Large intestine (tissue), 12 donors: ENCODE measurements at places on chromosomes 6 and 20. TPM values are rescaled to one million over a fixed set of nuclear protein-coding genes. Genes with fewer than 3 reads are reported as not detected.

GRCh38 chr6:7674291-7674690 lies 51.6 kb upstream of the BMP6 start:
- H3K36me3 ChIP-seq: no peaks in the 10 kb centered on the region
- H3K27ac ChIP-seq: no peak overlapping the region
- DNase-seq: no peak
- H3K4me3 ChIP-seq: no peak overlapping the region

DNA sequence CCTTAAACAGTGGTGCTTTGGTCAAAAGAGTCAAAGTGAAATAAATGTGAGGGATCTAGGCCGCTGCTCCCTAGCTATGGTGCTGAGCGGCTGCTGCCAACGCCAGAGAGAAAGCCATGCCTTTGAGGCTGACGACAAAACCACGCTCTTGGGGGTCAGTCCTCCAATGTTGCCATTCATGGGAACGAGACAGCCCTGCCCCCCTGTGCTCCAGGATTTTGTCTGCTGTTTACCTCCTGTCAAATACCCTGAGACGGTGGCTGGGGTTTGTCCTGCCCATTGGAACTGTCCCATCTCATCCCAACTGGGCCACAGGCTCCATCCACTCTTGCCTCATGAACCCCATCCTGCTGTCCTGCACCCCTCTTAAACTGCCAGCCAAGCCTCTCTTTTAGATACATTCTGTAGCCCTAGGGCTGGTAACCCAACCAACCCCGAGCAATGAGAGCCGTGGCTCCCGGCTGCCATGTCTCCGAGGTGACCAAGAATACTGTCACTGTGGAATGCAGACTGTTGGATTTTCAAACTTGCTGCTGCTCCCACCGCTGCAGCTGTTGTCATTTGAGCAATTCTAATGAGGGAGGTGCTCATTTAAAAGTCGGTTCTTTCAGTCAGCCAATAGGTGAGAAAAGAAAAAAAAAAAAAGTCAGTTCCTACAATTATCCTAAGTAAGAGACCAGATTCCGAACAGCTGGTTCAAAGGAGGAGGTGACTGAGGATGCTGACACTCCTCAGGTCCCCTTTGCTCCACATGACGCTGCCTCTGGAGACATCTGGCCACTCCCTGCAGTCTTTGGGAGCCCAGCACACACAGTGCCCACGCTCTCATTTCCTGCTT lies 73.1 kb upstream of the QKI start:
- no peak for DNase-seq
- no peaks in the 10 kb centered on the region for H3K36me3 ChIP-seq
- H3K4me3 ChIP-seq: no peak overlapping the region
- peaks cover 6% of the 10 kb centered on the region for H3K4me1 ChIP-seq
- H3K27me3 ChIP-seq: no peaks in the 10 kb centered on the region
- H3K27ac ChIP-seq: no peak overlapping the region

DNA sequence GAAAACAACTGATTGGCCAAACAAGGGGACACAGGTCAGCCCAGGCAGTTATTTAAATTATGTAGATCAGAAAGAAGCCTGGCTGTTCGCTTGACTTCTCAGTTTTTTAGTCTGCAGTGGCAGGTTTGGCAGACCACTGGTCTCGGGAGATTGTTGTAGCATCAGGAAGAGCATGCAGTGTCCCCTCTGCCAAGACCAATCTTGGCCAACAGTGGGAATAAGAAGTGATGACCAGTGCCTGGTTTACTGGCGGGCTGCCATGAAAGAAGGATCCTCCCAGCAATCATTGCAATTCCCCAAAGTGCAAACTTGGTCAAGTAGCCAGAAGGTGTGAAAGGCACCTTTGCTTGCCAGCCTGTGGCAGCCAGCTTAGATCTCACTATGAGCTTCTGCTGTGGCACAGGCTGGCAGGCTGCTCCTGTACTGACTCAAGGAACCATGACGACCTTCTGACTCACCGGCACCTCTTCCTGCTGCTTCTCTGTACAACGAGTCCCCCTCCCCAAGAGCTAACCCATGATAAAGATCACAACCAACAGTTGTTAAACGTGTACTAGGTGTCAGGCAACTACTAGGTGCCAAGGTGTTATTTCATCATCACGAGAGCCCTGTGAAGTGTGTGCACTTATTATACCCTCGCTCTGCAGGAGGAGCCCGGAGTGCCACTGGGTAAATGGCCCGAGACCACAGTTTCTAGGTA lies 76.8 kb upstream of the DUSP22 start:
- no peak overlapping the region for H3K27ac ChIP-seq
- no peaks in the 10 kb centered on the region for H3K36me3 ChIP-seq
- no peaks in the 10 kb centered on the region for H3K4me1 ChIP-seq
- no peak overlapping the region for H3K4me3 ChIP-seq

DNA sequence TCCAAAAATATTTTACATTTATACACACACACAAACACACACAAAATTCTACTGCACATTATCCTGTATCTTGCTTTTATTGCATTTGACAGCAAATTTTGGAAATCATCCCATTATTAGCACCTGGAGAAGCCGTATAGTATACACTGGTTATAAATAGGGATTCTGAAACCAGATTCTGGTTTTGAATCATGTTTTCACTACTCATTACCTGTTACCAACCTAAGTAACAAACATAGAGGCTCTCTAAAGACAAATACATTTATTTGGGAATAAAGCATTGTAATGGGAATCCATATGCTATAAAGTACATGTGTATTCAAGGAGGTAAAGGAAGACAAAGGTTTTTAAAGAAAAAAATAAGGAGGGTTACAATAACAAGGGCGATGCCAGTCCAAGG lies 106.8 kb downstream of the OR2B2 start:
- no peaks in the 10 kb centered on the region for H3K27me3 ChIP-seq
- H3K4me3 ChIP-seq: no peak overlapping the region
- H3K4me1 ChIP-seq: no peaks in the 10 kb centered on the region
- no peak for DNase-seq
- no peaks in the 10 kb centered on the region for H3K36me3 ChIP-seq

- no peak for DNase-seq
- no peaks in the 10 kb centered on the region for H3K27me3 ChIP-seq
- no peak overlapping the region for H3K27ac ChIP-seq
- H3K36me3 ChIP-seq: no peaks in the 10 kb centered on the region
- no peaks in the 10 kb centered on the region for H3K4me1 ChIP-seq
Observed at GRCh38 chr6:9789201-9789600, 625.7 kb downstream of the TFAP2A start.

DNA sequence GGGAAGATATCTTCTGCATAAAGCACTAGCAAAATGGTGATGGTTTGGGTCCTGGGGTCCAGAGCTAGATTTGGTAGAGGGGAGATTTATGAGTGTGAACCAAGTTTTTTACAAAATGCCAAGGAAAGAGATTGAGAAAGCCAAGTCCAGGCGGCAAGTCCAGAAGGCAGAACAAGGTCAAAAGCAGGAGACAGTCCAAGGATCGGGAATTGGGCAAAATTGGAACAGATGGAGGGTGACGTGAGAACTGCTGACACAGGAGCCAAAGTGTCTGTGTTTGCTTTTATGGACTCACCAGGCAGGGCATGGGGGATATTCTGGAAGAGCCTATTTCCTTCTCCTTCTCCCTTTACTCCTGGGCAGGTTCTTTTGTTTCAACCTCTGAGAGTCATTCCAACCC lies 4.1 kb downstream of the NHLRC1 start:
- DNase-seq: no peak
- peaks cover 22% of the 10 kb centered on the region for H3K4me1 ChIP-seq
- no peak overlapping the region for H3K4me3 ChIP-seq
- H3K36me3 ChIP-seq: no peaks in the 10 kb centered on the region
- no peak overlapping the region for H3K27ac ChIP-seq

The EPPIN gene
- not detected for polyA plus RNA-seq

GRCh38 chr6:152727507-152727906 lies 23.1 kb upstream of the VIP start:
- H3K27me3 ChIP-seq: no peaks in the 10 kb centered on the region
- no peaks in the 10 kb centered on the region for H3K4me1 ChIP-seq
- H3K36me3 ChIP-seq: no peaks in the 10 kb centered on the region
- H3K27ac ChIP-seq: no peak overlapping the region

GRCh38 chr6:48713612-48714011 lies 602.6 kb upstream of the PTCHD4 start:
- H3K36me3 ChIP-seq: no peaks in the 10 kb centered on the region
- H3K27me3 ChIP-seq: no peaks in the 10 kb centered on the region
- H3K27ac ChIP-seq: no peak overlapping the region
- DNase-seq: no peak

The PKHD1 gene
- 0.36 TPM for polyA plus RNA-seq

- no peak for DNase-seq
- H3K27ac ChIP-seq: no peak overlapping the region
- H3K27me3 ChIP-seq: no peaks in the 10 kb centered on the region
- no peaks in the 10 kb centered on the region for H3K4me1 ChIP-seq
- H3K4me3 ChIP-seq: no peak overlapping the region
- H3K36me3 ChIP-seq: no peaks in the 10 kb centered on the region
Observed at GRCh38 chr20:7571101-7571500, 369.2 kb downstream of the HAO1 start.

DNA sequence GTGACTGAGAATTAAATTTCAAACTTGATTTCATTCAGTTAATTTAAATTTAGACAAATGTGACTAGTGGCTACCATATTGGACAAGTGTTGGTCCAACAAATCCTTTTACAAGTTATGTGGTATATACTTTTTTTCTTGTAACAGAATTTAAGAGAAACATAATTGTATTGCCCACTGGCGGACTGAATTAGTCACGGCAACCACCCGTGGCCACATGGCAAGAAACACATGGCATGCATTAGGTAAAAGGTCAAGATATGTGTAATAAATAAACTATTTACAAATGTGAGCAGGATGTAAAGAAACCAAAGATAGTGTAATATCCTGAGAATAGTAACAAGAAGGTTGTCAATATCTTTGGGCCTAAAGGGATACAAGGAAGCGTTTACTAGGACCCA lies 91.2 kb downstream of the LCA5 start:
- no peak overlapping the region for H3K4me3 ChIP-seq
- no peak overlapping the region for H3K27ac ChIP-seq
- H3K4me1 ChIP-seq: peaks cover 2% of the 10 kb centered on the region
- no peak for DNase-seq
- no peaks in the 10 kb centered on the region for H3K36me3 ChIP-seq

GRCh38 chr6:40558102-40558501 lies 29.1 kb downstream of the LRFN2 start:
- no peak for DNase-seq
- H3K27me3 ChIP-seq: peaks cover 11% of the 10 kb centered on the region
- H3K4me1 ChIP-seq: no peaks in the 10 kb centered on the region
- no peaks in the 10 kb centered on the region for H3K36me3 ChIP-seq
- no peak overlapping the region for H3K27ac ChIP-seq
- no peak overlapping the region for H3K4me3 ChIP-seq

The ZC2HC1B gene
- polyA plus RNA-seq: not detected

DNA sequence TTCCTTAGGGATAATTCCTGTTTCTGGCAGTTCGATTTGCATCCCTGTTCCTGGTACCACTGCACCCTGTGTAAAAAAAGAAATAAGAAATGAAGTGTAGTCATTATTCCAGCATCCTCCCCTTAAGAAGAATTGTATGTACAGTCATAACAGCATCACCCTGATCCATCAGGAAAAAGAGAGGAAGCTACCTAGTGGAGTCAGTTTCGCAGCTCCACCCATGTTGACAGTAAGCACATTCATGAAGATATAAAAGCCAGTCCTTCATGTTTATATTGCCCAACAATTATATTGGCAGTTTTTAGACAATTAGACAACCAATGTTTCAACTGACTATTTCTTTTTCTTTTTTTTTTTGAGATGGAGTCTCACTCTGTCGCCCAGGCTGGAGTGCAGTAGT lies 21.2 kb upstream of the HLA-G start:
- no peaks in the 10 kb centered on the region for H3K36me3 ChIP-seq
- no peak overlapping the region for H3K27ac ChIP-seq
- H3K27me3 ChIP-seq: peaks cover 10% of the 10 kb centered on the region
- DNase-seq: no peak
- no peaks in the 10 kb centered on the region for H3K4me1 ChIP-seq
- H3K4me3 ChIP-seq: no peak overlapping the region

DNA sequence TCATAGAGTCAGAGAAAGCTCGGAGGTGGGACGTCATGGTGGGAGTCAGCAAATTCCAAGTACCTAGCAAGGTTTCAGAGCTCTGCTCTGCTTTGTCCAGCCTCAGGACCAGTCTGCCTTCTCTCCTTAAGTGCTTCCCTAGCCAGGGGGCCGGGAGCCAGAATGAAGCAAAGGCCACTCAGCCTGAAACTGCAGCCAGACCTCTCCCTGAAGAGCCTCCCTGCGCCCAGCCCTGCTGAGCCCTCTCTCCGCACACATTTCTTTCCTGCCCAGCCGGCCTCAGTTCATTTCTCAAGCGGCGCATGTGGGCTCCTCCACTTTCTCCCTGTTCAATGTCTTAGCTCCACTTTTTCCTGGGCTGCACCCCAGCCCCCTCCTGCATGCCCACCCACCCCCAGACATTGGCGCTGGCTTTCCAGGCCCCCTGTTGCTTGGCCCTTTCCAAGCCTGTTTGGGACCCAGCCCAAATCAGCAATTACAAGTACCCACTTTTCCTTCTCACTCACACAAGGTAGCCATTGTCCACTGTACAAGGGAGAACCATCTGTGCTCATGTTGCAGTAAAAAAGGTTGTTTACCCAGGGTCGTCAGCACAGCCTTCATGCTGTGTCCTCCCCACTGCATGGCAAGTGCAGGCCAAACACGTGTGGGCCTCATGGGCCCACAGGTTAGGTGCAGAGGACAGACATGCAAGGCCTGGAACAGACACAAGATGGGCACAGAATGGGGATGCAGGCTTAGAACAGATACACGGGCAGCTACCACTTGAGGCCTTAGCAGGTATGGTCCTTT lies 147.1 kb downstream of the MRPL14 start:
- H3K36me3 ChIP-seq: no peaks in the 10 kb centered on the region
- no peak overlapping the region for H3K27ac ChIP-seq
- no peak overlapping the region for H3K4me3 ChIP-seq
- no peaks in the 10 kb centered on the region for H3K27me3 ChIP-seq
- peaks cover 10% of the 10 kb centered on the region for H3K4me1 ChIP-seq
- DNase-seq: no peak

- H3K36me3 ChIP-seq: no peaks in the 10 kb centered on the region
- no peak overlapping the region for H3K27ac ChIP-seq
- no peak overlapping the region for H3K4me3 ChIP-seq
- H3K4me1 ChIP-seq: no peaks in the 10 kb centered on the region
Observed at GRCh38 chr6:79498842-79499241, 38.4 kb downstream of the LCA5 start.

GRCh38 chr6:1125297-1125696 lies 186.6 kb upstream of the FOXQ1 start:
- H3K36me3 ChIP-seq: no peaks in the 10 kb centered on the region
- H3K27me3 ChIP-seq: no peaks in the 10 kb centered on the region
- H3K27ac ChIP-seq: no peak overlapping the region
- H3K4me3 ChIP-seq: no peak overlapping the region

- H3K4me3 ChIP-seq: no peak overlapping the region
- no peaks in the 10 kb centered on the region for H3K4me1 ChIP-seq
- H3K27me3 ChIP-seq: no peaks in the 10 kb centered on the region
- no peak overlapping the region for H3K27ac ChIP-seq
- DNase-seq: peak; percentile 28
- H3K36me3 ChIP-seq: no peaks in the 10 kb centered on the region
Observed at GRCh38 chr6:79170959-79171358, 63.5 kb downstream of the HMGN3 start.

The TCF19 gene
- polyA plus RNA-seq: 9.1 TPM

- H3K27me3 ChIP-seq: no peaks in the 10 kb centered on the region
- DNase-seq: no peak
- H3K27ac ChIP-seq: no peak overlapping the region
- no peaks in the 10 kb centered on the region for H3K36me3 ChIP-seq
- H3K4me3 ChIP-seq: no peak overlapping the region
Observed at GRCh38 chr6:129525055-129525454, 184.9 kb downstream of the ARHGAP18 start.
